ENCODE measurements at places on chromosomes 11 and 22.

GRCh38 chr22:50525104-50525857 is at the start of gene SCO2:
Gene SCO2, minus strand, starts transcription at chr22:50525598. Its CDS starts 1,187 bp downstream, at chr22:50524411.
- peak; percentile 99 for DNase-seq

DNA sequence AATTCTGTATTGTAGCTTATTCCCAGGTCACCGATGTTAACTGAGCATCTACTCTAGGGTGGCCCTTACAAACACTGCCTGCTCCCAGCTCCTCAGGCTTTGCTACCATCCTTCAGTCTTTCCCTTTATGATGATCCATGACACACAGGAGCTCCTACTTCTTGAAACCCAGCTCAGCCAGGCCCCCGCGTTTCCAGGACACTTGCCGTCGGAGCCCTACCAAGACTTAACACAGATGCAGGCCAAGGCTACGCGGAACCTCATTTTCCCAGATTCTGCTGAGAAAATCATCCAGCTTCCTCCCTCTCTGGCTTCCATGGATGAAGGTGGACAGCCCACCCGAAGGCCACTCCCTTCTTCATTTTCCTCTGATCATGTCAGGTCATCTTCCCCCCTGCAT is 18.6 kb downstream of the IGSF9B start:
- no peak for DNase-seq

DNA sequence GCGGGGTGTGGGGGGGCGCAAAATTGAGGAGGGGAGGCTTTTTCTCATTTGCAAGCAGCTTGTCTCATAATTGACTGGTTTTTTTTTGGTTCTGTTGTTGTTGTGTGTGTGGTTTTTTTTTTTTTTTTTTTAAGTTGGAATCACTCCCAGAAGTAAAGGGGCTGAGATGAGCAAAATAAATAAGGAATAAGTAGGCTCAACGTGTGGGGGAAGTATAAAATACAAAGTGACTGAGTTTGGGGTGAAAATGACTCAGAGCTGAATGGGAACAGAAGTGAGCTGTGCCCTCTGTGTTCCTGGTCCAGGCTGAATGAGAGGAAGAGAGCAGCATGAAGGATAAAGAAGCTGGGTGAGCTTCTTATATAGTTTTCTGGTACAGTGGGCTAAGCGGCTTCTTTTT is 90.0 kb downstream of the GRIK4 start:
- no peak for DNase-seq

GRCh38 chr11:121554552-121554951 is 101.8 kb upstream of the SORL1-AS1 start:
- no peak for DNase-seq

DNA sequence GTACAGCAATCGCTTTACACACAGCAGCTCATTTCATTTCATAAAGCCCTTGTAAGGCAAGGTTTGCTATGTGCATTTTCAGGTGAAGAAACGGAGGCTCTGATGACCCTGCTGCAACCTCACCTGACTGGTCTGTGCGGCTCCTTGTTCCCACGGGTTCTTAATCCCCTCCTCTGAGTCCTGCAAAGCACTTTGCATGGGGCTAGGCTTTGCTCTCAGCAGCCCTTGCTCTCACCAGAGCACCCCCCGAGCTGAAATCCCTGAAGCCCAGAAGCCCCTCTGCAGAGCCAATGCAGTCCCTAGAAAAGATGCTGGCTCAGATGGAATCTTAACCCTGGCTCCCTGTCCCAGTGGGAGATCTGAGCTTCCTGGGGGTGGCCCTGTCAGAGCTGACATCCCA is 11.0 kb upstream of the APOL6 start:
- DNase-seq: no peak

- DNase-seq: no peak
These were observed 31.7 kb upstream of the OAF start for GRCh38 chr11:120179057-120179672.

- DNase-seq: no peak
These were observed 68.7 kb downstream of the CCDC81 start for GRCh38 chr11:86443415-86443814.

DNA sequence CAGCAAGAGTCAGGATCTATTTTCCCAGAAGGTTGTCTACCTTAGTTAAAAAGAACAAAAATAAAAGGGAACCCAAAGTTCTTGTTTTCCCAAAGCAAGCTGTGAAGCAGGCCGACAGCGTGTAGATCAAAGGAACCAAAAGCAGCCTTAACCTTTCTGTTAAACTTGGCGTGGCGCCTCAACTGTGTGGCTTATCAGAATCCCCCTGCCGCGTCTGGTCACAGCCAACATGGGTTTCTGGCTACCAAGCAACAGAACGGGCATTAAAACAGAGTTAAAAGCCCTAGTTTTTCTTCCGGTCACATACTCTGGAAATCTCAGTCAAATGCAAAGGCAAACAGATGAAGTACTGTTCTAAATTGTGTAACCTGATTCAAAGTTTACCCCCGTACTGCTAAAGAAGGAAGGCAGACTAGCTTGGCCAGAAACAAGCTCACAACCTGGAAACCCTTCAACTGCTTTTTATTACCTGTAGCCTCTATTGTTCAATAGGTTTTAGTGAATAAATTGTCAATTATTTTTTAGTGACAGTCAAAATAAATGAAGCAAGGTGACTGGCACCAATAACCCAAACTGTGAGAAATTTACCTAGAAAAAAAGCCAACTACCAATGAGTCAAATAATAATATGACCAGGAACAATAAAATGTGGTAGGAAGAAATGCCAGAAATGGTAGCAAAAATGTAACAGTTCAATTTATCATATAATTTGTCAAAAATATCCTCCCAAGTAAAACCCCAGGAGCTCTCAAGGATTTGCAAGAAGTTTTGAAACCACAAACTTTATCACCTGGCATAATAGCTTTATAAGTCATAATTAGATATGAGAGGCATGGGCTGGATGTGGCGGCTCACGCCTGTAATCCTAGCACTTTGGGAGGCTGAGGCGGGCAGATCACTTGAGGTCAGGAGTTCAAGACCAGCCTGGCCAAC is 21.4 kb downstream of the CHKA start:
- DNase-seq: peak; percentile 60

- DNase-seq: no peak
These were observed 170.8 kb downstream of the BUD13 start for GRCh38 chr11:116601814-116602636.

- no peak for DNase-seq
These were observed 15.9 kb upstream of the MMP7 start for GRCh38 chr11:102546427-102546826.

DNA sequence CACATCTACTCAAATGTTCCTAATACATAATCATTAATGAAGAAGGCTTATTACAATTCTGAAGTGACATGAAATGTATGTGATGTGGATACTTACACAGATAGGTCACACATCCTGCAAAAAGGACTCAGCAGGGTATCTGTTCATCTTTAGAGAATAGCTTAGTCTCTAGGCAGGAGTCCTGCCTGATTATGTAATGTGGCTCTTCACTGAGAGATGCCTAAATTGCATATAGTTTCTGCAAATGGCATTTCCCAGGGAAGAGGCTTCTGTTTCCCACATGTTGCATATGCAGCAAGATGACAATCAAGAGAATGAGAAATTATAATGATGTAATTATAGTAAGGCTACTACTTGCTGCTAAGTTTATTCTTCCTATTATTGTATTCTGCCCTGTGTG is 58.8 kb upstream of the SLC36A4 start:
- DNase-seq: no peak

GRCh38 chr11:3984896-3985295 is 109.7 kb upstream of the RRM1 start:
- peak; percentile 59 for DNase-seq

DNA sequence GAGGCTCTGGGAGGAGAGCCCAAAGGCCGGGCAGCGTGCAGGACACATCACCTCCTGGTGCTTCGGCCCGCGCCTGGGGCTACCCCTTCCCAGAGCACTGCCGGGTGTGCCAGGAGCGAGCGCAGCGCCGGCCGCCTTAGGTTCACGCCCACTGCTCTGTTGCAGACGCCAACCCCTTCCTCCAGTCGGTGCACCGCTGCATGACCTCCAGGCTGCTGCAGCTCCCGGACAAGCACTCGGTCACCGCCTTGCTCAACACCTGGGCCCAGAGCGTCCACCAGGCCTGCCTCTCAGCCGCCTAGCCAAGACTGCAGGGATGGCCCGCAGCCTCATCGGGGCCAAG is 79.0 kb downstream of the MED15 start:
- DNase-seq: no peak

DNA sequence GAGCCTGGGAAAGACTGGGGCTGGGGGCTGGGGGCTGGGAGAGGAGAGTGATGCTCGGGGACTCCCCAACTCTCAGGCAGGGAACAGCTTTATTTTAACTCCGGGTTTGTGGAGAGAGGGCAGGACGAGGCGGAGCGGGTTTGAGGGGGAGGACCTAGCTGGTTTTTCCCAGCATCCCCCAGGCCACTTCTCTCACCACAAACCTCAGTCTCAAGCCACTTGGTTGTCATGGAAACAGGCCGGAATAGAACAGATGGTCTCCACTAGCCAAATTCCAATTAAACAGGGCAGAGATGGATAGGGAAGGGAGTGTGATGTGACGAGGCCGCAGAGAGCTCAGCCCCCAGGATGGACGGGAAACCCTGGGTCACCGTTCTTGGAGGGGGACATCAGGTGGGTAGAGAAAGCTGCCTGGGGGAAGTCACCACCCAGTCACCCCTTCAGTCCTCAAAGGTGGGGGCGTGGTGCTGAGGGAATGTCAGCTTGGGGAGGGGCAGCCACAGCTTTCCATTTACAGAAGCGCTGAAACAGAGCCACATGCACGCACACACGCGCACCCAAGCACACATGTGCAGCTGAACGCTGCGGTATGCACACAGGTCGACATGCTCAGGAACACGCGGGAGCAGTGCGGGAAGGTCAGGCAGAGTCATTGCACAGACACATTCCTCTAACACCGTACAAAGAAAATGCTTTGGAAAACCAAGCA is 19.2 kb downstream of the NECTIN1 start:
- no peak for DNase-seq

- DNase-seq: peak; percentile 13
These were observed 302.0 kb downstream of the TBC1D22A start for GRCh38 chr22:47064416-47064815.

- DNase-seq: no peak
These were observed 409.6 kb downstream of the GUCY1A2 start for GRCh38 chr11:106608677-106609076.

- DNase-seq: no peak
These were observed 31.4 kb downstream of the PLAAT5 start for GRCh38 chr11:63459586-63459985.

- no peak for DNase-seq
These were observed 6.0 kb downstream of the FGF19 start for GRCh38 chr11:69697861-69698260.
